Stimulated activated CD8-positive, alpha-beta memory T cell treated with anti-CD3 and anti-CD28 coated beads, Interleukin-15, amount 100 ng/mL, for 1 hour (primary cell): ENCODE measurements at places on chromosomes 7 and 10.

- DNase-seq: no peak
Measured at GRCh38 chr7:157014635-157015555, 4.4 kb upstream of the MNX1 start.

- no peak for DNase-seq
Measured at GRCh38 chr10:103767756-103768155, 87.6 kb downstream of the SH3PXD2A start.

DNA sequence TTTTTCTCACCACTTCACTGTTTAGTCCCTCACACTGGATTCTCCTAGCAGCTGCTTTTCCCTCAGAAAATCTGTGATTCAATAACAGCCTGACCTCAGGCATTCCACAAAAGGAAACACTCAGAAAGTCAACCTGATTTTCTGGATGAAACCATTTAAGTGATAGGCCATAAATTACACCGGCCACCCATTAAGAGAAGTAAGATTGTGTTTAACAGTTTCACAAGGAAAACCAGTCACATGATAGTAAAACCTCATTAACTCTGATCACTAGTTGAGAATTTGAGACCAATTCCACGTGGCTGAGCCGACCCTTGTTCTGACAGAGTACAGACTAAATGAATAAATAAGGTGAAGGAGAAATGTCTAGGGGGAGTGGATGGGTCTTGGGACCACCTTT lies 7.7 kb downstream of the GRM8 start:
- DNase-seq: no peak

GRCh38 chr10:124095096-124095495 lies 1.7 kb upstream of the CHST15 start:
- no peak for DNase-seq

DNA sequence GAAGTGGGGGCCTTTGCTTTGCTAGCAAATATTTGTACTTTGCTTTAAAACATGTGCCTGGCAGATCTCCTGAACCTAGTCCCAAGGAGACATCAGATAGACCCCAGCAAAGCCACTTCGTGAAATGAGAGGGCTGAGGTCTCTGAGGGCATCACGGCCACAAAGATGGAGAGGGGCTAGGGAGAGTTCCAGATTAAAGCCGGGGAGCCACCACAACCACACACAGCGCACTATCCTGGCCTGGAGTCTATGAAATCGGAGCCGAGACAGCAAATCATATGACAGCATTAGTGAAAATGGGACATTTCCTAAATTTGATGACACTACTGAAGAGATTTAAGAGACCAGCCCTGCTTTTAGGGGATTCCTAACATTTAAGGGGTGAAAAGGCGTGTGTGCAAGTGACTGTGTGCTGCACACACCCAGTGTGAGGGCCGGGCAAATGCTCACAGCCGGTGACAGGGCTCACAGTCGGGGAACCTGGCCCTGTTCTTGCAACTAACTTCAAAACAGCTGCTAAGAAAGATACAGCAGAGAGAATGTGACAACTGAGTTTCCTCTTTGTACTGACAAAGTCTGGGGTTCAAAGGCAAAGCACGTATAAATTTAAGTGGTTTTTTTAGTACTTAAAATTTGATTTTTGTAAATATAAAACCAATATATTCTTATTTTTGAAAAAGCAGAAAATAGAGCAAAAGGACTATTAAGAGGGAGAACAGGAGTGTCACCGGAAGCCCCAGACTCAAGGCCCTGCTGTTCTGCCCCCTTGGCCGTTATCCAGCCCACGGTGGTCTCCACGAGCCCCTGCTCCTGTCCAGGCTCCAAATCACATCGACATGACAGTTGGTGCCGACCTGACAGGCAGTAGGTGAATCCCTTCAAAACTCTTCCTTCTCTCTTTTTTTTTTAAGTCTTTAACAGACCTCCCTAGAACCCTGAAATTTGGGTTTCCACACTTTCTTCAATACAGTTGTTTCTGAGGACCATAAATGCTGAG lies 49.5 kb downstream of the VIPR2 start:
- no peak for DNase-seq

GRCh38 chr10:51918440-51918839 lies 219.0 kb upstream of the CSTF2T start:
- DNase-seq: no peak

DNA sequence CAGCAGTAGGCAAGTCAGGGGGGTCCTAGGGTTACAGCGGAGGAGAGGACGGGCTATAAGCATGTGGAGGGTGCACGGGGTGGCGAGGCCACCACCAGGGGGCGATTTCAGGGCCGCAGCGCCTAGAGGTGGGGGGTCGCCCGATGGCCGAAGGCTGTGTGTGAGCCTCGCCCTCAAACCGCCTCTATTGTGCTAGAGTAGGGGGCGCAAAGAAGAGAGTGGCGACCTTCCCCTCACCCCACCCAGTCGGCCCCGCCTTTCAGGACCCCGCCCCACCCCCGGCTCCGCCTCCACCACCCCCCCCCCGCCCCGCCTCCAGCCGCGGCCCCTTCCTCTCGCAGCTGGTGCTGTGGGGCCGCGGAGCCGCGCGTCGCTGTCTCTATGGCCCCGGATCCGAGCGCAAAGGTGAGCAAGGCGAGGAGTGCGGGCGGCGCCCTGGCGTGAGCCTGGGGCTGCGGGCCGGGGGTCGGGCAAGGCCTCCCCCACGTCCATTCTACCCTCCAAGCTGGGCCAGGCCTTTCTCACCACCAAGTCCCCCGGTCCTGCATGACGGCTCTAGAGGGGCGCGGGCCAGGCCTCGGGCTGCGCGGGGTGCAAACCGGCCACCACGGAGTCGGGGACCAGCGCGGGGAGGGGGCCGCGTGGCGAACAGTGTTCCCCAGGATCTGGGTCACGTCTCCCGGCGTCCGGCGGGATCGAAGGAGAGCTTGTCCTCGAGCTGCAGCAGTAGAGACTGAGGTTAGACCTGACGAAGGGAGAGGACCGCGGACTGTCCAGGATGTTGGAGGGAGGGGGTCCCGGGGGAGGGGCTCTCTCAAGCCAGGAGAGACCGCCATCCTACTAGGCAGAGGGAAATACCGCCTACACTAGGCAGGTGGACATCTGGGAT lies at the start of gene SEMA4G:
TSS of gene SEMA4G (plus strand) at position 318 of the 889 bp plus-strand sequence. CDS start 3,409 bp downstream, outside the sequence.
- DNase-seq: peak; percentile 18

GRCh38 chr7:22157552-22157951 lies 199.4 kb downstream of the RAPGEF5 start:
- no peak for DNase-seq

- DNase-seq: no peak
Measured at GRCh38 chr7:14016950-14017349, 27.5 kb upstream of the ETV1 start.

- no peak for DNase-seq
Measured at GRCh38 chr10:133068111-133069032, 19.4 kb upstream of the ADGRA1 start.

DNA sequence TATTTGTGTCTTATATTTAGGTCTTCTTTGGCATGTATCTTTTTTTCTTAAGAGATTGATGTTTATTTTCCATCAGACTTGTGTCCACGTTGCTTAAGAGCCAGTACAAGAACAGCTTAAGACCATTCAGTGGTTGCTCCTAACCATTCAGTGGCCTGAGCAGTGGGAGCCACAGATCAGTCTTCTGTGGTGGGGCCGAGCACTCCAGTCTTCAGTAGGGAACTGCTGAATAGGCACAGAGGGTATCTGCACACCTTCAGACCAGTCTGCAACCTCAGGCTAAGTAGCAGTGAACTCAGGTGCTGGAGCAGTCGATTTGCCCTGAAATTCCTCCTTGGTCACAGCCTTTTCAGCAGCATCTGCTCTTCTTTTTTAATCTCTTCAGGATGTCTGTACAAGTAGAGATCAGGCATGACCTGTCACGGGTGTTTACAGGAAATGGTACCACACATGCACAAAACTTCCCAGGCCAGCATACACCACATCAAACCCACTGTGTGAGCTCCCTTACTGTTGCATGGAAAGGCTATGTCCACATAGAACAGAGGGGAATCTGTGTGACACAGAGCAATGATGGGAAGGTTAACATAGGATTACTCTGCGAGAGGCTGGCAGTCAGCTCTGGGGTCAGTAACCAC lies 51.5 kb downstream of the FAM107B start:
- no peak for DNase-seq
